ENCODE measurements at places on chromosomes 5 and 9. TPM values are rescaled to one million over a fixed set of nuclear protein-coding genes. Genes with fewer than 3 reads are reported as not detected.

HAVCR2 gene
- 6.7 TPM for total RNA-seq

PPP1R26 gene
- 24.7 TPM for total RNA-seq

HRH2 gene
- total RNA-seq = 0.68 TPM

LECT2 gene
- not detected for total RNA-seq

CYLC2 gene
- not detected for total RNA-seq

DNA sequence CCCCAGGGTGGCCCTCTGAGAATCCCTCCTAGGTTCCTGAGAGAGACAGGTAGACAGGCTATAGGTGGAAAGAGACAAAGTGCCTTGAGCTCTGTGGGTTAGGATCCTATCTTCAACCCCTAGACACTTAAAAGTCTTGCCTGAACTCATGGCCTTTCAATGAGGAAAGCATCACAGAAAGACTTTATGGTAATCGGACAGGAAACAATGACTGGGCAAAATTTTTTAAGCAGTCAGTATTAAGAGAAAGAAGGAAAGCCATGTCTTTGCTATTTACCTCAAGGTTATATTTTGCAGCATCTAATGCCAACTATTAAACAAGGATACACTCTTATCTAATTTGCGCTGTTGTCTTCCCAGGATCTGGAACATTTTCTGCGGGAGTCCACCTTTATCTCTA, 93.2 kb downstream of the PCSK1 start:
- H3K4me1 ChIP-seq = peaks cover 24% of the 10 kb centered on the region
- DNase-seq = no peak
- H3K27ac ChIP-seq = no peak overlapping the region

DNA sequence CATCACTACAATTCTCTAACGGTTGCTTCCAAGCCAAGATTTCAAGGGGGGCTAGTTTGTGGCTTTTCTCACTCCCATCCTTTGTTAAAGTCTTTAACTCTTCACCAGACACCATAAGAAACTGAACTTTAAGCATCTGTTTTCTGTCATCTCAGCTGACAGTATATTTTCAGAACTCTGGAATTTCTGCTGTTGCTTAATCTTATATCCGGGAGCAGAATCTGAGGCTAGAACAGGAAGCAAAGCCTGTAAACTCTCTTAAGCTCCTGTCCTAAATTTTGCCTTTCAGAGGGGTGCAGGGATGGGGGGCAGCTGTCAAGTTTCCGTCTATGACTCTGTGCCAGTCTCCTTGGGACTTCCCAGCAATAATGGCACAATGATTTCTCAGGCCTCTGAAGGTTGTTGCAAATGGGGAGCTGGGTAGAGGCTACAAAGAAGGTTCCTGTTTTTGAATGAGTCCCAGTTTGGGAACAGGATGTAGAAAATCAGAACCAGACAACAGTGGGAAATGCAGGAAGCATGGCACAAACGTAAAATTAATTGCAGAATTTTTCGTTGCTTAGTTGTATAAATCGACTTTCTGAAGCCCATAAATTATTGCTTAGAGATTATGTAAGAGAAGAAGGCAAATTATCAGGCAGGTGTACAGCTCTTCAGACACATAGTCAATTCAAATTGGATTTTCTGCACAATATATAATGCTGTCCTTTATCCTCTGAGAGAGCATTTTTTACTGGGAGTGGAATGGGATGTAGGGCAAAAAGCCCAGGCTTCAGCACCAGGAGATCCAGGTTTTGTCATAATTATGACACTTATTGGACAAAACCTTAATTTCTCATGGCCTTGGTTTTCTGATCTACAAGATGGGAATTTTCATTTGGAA, 430.9 kb downstream of the DMAC1 start:
- H3K27ac ChIP-seq = peak overlapping the region; percentile 22
- no peaks in the 10 kb centered on the region for H3K4me1 ChIP-seq
- H3K4me3 ChIP-seq = no peak overlapping the region
- DNase-seq = no peak
- H3K36me3 ChIP-seq = no peaks in the 10 kb centered on the region

DNA sequence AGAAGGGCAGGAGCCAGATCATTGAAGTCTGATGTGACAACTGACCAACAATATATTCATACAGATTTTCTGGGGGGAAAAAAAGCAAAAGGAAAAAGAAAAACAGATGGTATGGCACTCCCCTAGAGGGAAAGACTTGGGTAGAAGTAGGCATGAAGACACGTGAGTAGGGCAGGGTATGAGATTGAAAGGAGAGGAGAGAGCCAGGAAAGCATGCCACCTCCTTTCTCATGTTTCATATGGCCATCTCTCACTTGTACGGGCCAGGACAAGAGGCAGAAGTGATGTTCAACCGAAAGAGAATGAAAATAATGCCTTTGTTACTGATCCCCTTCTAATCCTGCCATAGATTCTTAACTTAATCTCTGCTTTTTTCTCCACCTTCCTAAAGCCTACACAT, 139.0 kb upstream of the ACTBL2 start:
- no peak overlapping the region for H3K27ac ChIP-seq
- no peak for DNase-seq
- no peaks in the 10 kb centered on the region for H3K4me1 ChIP-seq
- no peaks in the 10 kb centered on the region for H3K27me3 ChIP-seq
- no peak overlapping the region for H3K4me3 ChIP-seq
- H3K36me3 ChIP-seq = no peaks in the 10 kb centered on the region

- H3K4me3 ChIP-seq = no peak overlapping the region
- no peaks in the 10 kb centered on the region for H3K36me3 ChIP-seq
- DNase-seq = no peak
- H3K27me3 ChIP-seq = no peaks in the 10 kb centered on the region
- no peak overlapping the region for H3K27ac ChIP-seq
These were observed 92.1 kb downstream of the TLE4 start for GRCh38 chr9:79663878-79664277.

GRCh38 chr5:134100283-134101091, 14.0 kb upstream of the TCF7 start:
- peak overlapping the region; percentile 44 for H3K27ac ChIP-seq
- no peak overlapping the region for H3K4me3 ChIP-seq
- peaks cover 6% of the 10 kb centered on the region for H3K4me1 ChIP-seq
- H3K27me3 ChIP-seq = no peaks in the 10 kb centered on the region
- H3K36me3 ChIP-seq = no peaks in the 10 kb centered on the region

DNA sequence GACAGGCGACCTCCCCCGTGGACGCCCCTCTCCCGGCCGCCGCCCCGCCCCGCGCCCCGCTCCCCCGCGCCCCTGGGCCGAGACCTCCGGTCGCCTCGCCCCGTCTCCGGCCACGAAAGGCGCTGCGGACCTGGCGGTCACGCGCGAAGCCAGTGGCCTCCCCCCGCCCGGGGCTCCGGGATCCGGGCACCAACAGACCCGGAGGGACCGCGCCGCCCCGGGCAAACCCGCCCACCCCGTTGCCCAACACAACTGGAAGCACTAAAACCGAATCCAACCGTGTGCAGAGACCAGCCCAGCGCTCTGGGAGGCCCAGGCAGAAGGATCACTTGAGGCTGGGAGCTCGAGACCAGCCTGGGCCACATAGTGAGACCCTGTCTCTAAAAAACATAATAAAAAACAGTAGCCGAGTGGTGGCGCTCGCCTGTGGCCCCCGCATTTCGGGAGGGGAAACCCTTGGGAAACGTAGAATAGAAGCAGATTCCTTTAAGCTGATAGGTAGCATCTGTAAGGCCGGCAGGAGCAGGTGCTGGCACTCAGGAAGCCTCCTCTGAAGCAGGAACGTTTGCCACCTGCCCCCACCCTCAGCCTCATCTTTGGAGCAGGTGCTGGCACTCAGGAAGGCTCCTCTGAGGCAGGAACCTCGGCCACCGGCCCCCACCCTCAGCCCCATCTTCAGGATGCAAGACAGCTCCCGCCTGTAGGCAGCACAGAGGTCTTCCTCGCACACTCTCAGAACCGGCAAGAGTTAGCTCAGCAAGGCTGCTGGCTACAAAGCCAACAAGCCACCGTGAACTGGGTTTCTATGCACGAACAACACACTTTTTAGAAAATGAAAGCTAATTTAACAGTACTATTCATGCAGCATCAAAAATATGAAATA, 4.6 kb upstream of the SLC9A3 start:
- peaks cover 100% of the 10 kb centered on the region for H3K27me3 ChIP-seq
- no peak overlapping the region for H3K27ac ChIP-seq
- DNase-seq = no peak
- no peak overlapping the region for H3K4me3 ChIP-seq
- no peaks in the 10 kb centered on the region for H3K36me3 ChIP-seq

DNA sequence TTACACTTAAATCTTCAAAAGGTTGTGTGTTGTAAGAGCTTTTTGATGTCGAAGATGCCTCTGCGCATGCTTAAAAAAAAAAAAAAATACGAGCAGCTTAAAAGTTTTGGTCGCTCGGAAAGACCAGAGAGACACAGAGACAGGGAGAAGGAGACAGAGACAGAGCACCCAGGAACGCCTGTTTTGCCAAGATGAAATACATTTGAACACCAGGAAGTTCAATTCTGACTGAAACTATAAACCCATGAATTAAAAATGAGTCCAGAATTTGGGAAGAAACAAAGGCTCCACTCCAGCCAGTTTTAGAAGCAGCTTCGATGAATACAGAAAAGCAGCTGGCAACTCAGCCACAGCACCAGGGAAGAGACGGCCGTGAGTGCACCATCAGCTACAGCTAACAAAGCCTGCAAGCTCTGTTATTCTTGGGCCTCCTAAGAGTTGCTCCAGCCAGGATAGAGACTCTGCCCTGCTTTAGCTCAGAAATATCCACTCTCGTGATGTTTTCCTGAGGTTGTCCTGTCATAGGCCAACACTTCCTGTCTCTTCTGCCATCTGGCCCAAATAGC, 2.5 kb upstream of the ZNF474 start:
- H3K27ac ChIP-seq = peak overlapping the region; percentile 49
- no peaks in the 10 kb centered on the region for H3K36me3 ChIP-seq
- no peaks in the 10 kb centered on the region for H3K4me1 ChIP-seq
- no peak for DNase-seq

GRCh38 chr5:68593211-68593671, 377.7 kb downstream of the PIK3R1 start:
- H3K27ac ChIP-seq = no peak overlapping the region
- no peak for DNase-seq
- no peaks in the 10 kb centered on the region for H3K4me1 ChIP-seq
- H3K4me3 ChIP-seq = no peak overlapping the region
- H3K36me3 ChIP-seq = no peaks in the 10 kb centered on the region

DNA sequence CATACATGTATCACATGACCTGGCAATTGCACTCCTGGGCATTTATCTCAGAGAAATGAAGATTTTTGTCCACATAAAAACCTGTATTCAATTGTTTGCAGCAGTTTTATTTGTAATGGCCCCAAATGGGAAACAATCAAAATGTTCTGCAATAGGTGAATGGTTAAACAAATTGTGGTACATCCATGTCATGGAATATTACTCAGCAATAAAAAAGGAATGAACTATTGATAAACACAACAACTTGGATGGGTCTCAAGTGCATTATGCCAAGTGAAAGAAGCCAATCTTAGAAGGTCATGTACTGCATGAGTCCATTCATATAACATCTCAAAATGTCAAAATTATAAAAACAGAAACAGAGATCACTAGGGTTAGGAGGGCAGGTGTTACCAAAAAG, 1.5 kb upstream of the NDUFS4 start:
- no peak overlapping the region for H3K4me3 ChIP-seq
- peaks cover 6% of the 10 kb centered on the region for H3K4me1 ChIP-seq
- no peaks in the 10 kb centered on the region for H3K36me3 ChIP-seq
- no peak overlapping the region for H3K27ac ChIP-seq
- DNase-seq = no peak

DNA sequence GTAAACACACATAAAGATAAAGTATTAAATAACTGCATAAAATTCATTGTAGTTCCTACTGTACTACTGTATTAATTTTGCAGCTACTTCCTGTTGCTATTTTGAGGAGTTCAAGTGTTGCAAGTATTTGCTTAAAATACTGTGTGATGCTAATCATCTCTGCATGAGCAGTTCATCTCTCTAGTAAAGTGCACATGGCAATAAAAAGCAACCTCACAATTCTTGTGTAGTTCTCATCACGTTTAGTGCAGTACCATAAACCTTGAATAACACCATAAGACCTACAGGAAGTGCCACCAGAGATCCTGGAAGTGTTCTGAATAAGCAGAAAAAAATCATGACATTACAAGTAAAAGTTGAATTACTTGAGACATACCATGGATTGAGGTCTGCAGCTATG, 34.6 kb downstream of the CPLANE1 start:
- H3K4me1 ChIP-seq = peaks cover 7% of the 10 kb centered on the region
- H3K27me3 ChIP-seq = no peaks in the 10 kb centered on the region
- no peaks in the 10 kb centered on the region for H3K36me3 ChIP-seq
- DNase-seq = no peak
- peak overlapping the region; percentile 47 for H3K27ac ChIP-seq
- H3K4me3 ChIP-seq = no peak overlapping the region

DNA sequence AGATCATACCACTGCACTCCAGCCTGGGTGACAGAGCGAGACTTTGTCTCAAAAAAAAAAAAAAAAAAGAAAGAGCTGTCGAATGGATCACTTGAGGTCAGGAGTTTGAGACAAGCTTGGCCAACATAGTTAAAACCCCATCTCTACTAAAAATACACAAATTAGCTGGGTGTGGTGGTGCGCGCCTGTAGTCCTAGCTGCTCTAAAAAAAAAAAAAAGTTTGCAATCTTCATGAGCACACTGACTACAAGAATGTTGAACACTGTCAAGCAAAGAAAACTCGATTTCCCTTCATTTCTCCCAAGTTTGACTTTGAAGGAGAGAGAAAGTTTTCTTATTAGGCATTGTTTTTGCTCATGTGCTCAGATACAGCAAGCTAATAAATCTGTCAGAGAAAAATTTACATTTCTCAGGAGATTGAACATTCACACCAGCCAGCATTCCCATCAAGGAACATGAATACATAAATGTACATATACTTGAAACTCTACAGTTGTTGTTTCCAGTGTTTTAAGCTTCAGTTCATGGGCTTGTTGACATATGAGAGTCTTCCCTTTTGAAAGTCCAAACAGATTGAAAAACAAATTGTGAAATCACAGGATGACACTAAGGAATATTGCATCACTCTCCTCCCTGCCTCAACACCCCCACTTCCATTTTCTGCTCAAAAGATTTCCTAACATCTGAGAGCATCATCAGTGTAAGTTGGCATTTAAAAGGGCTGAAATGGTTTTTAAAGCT, 81.8 kb downstream of the ARRDC3 start:
- H3K4me1 ChIP-seq = no peaks in the 10 kb centered on the region
- no peaks in the 10 kb centered on the region for H3K27me3 ChIP-seq
- H3K4me3 ChIP-seq = no peak overlapping the region

DNA sequence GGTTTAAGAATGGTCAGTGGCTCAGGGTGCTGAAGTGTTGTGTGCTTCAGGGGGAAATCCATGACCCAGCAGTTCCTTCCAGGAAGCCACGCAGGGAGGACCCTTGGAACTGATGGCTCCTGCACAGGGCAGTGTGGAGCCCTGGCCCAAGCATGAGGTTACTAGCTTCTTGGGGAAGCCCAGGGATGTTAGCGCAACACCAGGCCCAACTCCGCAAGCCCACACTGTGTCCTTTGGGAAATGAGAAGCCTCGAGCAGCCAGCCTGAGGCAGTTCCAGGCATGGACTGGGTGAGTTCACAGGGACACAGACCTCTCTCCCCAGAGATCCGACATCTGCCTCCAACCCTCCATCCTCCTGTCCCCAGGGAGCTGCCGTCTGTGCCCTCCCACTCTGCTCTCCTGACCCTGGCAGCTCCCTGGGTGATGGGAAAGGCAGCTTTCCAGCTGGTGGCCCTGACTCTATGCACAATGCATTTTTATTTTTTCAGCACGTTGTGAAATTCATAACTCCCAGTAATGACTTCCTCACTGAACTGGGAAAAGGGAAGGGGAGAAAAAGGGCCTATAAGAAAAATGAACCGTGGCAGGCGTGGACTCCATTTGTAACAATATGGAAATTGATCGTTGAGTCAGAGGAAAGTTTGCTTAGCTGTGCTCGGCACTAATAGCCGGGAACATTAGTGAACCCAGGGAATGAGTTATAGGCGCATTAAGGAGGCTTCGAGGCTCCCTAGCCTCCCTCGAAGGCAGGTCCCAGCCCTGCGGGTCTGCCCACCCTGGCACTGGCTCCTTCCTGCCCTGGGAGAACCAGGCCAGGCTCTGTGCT, 34.1 kb downstream of the LMX1B start:
- peaks cover 98% of the 10 kb centered on the region for H3K27me3 ChIP-seq
- H3K4me3 ChIP-seq = no peak overlapping the region
- H3K36me3 ChIP-seq = no peaks in the 10 kb centered on the region
